ENCODE measurements at places on chromosomes 2 and 18.

DNA sequence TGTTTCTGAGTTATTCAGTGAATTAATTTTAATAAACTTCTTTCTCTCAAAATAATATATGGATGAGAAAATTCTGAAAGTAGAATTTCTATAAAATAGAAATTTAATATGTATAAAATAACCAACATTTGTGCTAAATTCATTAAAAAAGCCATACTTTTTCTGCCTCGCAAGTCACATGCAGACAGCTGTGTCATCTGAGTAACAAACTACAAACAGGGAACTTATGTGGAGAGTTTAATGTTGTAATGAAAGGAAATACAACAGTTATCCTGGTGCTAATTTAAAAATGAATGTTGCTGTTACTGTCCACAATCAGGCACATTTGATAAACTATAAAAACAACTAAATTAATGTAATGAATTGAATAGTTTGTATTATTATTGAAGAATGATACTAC is 22.2 kb downstream of the RMDN2 start:
- no peak for DNase-seq

DNA sequence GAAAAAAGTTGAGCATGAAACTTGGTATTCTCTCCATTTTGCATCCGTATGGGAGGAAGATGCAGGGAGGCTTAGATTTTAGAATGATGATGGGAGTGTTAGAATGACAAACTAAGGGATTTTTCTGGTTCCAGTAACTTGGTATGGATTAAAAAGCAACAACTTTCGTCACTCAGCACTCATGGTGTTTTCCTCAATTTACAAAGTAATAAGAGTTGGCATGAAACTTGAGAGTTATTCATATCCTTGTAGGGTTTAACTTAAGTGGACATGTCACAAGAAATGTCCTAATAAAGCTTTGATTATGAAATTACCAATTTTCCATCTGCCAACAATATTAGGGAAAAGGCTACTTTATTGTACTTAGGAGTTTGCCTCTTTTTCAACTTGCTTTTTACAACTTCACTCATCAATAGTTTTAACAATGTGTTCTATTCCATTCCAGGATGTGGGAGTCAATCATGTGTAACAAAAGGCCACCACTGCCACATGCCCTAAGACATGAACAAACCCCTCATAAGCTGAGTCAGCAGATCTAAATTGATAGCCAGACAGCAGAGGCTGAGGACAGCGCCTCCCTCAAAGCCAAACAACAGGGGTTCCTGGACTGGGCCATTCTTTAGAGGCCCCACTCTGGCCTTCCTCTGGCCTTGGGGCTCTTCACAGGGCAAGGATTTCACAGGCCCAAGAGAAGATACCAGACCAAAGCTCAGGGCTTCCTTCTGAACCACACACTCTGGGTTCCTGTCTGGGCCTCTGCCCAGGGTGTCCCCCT is 265.8 kb downstream of the TNS1 start:
- DNase-seq, result no peak

- peak; percentile 86 for DNase-seq
These were observed 61.3 kb downstream of the LONRF2 start for GRCh38 chr2:100260712-100261620.

DNA sequence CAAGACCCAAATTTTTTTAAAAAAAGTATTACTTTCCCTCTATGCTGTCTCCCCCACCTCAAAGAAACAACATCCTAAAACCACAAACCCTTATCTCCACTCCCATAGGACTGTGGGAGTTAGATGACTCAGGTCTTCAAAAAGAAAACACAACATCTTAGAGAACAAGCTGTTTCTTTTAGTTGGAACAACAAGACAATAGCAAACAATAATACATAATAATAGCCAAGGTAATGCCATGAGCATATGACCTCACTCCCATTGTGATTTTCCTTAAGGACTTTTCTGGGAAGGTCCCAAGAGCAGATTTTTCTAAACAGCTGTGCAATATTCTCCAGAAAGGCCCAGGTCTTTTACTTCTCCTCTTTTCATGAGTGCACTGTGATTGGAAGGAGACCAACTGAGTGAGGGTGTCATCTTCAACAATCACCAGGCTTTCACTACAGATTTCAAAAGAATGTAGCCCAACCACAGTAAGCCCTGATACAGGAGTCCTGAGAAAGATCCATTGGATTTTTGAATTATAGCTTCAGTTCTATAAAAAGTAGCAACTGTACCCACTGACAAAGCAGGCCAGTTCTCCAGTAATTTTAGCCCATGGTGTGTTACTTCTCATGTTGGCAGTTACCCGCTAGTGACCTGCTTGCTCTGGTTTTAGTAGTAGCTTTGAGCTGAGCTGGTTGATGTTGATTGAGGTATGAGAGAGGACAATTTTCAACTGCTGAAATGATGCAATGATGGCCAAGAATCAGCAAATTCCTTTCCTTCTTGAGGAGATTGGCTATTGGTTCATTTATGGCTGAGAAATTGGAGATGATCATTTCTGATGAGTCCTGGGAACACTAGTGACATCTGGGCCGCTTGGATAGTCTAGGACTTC is 144.5 kb upstream of the TCF4 start:
- DNase-seq, result no peak

GRCh38 chr2:221103930-221104329 is 468.2 kb downstream of the EPHA4 start:
- DNase-seq, result peak; percentile 46

DNA sequence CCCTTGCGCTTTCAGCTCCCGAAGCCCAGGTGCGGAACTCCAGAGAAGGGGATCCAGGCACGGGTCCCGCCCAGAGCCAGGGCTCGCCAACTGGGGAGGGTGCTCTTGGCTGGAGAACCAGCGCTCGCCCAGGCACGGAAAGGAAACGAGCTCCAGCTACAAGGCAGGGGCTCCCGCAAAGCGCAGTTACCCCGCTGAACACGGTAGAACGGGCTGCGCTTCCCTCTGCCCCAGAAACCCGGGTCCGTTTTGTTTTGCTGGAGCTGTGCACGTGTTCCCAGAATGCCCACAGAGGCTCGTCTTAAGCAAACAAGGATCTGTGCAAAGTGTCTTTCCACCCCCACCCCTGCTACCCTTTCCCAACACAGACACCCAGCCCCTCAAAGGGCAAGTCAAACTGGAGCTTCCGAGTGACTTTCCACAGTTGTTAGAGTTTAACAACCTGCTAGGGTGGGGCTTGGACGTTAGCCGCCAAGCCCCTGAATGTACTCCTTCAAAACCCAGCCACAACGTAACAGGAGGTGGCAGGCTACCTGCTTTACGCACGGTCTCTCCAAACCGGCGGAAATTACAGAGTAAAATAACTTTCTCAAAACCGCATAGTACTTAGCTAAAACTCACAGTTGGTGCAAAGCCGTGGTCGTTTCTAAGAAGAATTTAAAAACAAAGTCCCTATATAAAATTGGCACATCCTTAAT is 775 bp downstream of the RNF125 start:
- peak; percentile 22 for DNase-seq

DNA sequence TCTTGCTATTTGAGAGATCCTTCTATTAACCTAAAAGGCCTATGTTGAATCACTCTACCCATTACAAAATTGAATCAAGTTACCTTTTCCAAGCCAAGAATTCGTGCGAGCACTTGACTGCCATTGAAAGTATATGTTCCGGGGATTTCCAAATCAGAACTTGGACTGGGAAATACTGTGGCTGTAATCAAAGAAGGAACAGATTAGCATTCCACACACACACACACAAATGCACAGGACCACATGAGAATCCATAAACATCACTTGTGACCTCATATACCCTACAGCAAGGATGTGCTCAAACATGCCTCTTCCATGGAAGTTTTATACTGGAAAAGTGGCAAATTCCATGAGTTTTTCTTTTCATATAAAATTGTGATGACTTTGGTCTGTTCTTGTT is 86.0 kb downstream of the ABCA12 start:
- DNase-seq, result no peak

DNA sequence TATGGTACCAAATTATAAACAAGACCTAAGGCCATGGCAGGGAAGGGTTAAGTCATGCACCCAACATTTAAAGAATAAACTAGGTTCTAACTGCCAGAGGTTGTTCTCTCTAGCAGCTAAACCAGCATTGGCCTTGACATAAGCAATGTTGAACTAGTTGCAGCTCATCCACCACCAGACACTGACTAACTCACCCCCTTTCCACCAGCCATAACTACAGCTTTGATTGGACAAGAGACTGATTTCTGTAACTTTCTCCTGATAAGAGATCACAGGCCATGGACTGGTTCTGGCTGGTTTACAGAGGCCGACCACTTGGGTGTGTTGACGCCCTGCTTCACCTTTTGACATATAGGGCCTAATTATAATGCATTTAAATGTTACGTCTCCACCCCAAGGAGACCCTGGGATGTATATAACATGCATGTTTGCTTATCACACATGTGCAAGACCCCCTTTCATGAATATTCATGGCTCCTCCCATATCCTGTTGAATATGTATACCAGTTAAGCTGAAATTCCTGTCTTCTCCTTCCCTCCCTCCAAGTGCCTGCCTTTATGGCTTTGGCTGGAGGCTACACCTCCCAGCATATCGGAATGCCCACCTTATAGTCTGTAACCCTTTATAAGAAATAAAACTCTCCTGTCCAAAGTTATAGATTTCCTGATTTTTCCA is 75.9 kb downstream of the MRPS9 start:
- no peak for DNase-seq

DNA sequence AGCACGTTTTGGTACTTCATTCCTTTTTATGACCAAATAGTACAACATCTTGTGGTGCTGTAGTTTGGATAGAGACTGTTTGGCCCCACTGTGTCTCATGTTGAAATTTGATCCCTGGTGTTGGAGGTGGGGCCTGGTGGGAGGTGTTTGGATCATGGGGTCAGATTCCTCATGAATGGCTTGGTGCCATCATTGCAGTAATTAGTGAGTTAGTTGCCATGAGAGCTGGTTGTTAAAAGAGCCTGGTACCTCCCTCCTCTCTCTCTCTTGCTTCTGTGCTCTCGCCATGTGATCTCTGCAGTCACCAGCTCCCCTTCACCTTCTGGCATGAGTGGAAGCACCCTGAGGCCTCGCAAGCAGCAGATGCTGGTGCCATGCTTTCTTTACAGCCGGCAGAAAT is 50.9 kb downstream of the NCAPH start:
- no peak for DNase-seq

DNA sequence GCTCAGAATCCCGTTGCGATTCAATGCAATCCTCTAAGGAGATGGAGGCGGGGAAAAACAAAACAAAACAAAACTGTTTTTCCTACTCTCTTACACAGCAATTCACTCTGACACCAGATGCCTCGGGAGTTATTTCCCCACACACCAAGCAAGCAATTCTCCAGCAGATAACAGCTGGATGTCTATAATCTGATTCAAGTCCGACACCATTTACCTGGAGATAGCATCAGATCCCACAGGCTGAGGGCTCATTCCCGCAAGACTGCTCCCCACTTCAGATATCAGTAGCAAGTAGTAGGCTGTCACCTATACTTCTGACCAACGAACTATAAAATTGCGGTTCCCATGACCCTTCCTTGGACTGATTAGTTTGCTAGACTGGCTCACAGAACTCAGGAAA is 58.7 kb downstream of the DTNB start:
- no peak for DNase-seq

DNA sequence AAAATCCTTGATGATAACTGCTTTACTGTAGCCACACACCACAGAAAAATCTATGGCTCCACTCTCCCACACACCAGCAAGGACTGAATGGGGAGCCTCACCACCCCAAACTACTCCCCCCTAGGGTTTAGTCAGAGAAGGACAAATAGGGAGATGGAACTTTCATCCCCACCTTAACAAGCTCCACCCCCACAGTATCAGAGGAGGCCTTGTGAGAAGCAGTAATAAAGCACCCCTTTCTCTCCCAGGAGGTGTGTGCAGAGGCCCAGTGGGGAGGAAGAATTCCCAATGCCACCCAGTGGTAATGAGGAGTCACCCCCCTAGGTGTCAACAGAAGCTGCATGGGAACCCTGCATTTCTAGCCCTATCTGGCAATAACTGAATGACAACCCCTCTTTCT is 224.9 kb downstream of the TNS1 start:
- DNase-seq, result no peak

DNA sequence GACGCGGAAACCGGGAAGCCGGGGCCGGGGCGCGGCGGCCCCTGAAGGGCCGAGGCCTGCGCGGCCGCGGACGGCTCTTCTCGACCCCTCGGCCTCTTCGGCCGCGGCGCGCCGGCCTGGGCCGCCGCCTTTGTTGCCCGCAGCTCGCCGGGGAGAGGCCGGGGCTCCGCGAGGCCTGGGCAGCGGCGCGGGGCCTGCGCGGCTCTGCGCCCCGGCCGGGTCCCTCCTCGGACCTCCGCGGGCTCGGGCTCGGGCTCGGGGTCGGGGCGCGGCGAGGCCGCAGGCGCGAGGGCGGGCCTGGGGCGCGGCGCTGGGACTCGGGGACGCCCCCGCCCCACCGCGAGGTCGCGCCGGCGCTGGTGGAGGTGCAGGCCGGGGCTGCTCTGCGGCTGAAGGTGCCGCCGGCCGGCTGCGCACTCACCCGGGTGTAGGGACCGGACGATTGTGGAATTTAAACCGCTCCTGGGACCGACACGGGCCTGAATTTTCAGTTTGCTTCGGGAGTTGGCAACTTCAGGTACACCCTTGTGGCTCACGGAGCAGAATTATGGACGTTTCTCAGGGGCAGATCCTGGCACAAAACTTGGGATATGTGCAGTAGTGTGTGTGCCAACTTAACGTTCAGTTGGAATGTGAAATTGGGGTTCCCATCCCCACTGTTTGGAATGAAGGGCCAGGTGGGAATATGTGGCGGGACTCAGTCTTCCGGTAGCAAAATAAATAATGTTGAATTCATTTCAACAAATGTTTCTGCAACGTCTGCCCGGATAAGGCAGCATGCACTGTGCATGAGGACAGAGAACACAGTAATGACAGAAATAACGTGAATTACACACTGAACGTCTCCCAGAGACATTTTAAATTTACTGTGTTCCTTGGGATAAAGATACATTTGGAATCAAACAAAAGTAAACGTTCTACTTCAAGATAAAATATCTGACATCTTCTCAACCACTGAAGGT is 787 bp downstream of the SOCS6 start:
- DNase-seq, result peak; percentile 32

DNA sequence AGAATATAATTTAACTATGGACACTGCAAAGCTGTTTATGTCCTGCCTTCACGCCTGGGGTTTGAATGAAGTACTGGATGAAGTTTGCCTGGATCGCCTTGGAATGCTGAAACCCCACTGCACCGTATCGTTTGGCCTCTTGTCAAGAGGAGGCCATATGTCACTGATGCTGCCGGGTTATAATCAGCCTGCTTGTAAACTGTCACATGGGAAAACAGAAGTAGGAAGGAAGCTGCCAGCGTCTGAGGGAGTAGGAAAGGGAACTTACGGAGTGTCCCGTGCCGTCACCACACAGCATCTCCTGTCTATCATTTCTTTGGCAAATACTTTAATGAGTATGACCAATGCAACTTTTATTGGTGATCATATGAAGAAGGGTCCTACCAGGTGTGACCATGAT is 105.8 kb downstream of the WDR7 start:
- DNase-seq, result peak; percentile 10

DNA sequence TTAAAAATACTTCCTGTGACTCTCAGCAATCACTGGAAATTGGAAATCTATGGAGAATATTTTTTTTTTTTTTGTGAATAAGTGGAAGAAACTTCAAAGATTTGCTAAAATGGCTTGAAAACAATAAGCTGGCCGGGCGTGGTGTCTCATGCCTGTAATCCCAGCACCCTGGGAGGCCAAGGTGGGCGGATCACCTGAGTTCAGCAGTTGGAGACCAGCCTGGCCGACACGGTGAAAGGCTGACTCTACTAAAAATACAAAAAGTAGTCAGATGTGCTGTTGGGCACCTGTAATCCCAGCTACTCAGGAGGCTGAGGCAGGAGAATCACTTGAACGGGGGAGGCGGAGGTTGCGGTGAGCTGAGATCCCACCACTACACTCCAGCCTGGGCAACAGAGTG is 155.5 kb upstream of the CAVIN2 start:
- DNase-seq, result no peak
